ENCODE measurements at places on chromosomes 16 and 17.

DNA sequence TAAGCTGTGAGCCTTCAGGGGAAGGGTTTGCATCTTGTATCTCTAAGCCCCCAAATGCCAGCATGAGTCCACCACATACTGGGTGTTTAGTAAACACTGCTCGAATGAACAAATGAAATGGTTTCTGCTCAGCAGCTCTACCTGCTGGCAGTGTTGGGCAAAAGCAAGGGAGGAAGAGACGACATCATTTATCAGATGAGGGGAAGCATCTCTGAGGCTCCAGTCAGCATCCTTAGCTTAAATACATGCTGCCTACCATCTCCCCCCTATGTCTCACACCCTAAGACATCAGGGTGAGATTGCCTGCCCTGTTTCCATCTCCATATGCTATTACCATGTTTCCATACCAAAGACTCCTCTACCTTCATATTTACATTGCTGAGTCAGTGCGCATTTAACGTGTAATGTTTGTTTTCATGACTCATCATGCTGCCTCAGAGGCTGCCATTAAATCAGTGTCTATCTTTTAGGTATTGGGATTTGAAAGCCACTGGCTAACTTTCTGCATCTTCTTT is 379.8 kb downstream of the UTP18 start:
- peaks cover 4% of the 10 kb centered on the region for H3K4me1 ChIP-seq
- H3K36me3 ChIP-seq: no peaks in the 10 kb centered on the region
- no peak overlapping the region for H3K27ac ChIP-seq
- H3K27me3 ChIP-seq: no peaks in the 10 kb centered on the region

DNA sequence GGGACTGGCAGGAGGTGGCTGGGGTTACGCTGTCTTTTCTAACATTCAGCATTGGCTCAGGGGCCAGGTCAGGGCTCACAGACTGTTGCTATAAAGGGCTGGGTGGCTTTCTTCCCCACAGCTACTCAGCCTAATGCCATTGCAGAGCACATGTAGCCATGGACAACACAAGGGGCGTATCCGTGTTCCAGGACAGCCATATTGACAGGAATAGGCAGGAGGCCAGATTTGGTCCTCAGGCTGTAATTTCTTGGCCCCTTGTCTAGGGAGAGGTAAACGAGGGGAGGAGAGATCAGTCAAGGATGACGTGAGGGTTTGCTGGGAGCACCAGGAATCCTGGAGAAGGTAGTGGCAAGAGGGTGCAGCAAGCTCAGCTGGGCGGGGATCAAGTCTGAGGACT is 21.2 kb upstream of the MYO15B start:
- no peaks in the 10 kb centered on the region for H3K4me1 ChIP-seq
- no peak overlapping the region for H3K27ac ChIP-seq
- DNase-seq: no peak
- H3K27me3 ChIP-seq: no peaks in the 10 kb centered on the region

DNA sequence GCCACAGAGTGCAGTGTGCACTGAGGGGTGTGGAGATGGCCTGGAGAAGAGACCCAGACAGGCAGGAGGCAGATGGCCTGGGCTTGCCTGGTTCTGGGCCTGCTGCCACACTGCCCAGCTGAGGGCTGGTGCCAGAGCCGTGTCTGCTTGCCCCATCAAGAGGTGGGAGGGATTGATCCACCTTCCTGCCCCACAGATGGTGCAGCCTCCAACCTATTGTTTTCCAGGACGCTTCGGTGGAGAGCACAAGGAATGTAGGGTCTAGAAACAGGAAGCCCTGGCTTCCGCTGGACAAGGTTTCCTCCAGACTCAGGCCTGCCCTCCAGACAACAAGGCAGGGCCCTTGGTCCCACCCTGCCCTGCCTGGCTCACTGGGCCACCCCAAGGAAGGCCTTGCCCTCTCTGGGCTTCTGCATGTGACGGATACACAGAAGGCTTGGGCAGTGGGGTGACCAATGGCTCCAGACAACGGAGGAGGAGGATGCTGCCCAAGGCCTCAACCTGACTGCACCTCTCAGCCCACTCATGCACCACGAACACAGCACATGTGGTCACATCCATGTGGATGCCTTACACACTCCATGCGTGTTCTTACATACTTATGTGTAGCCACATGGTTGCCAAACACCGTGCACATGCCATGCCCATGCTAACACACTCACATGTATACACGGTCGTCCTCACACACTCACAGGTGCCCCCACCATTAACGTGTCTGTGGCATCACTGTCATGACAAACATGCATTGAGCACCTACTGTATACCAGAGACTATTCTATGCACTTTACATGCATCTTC is 6.5 kb upstream of the CDH5 start:
- peak overlapping the region; percentile 54 for H3K27ac ChIP-seq
- H3K36me3 ChIP-seq: no peaks in the 10 kb centered on the region
- DNase-seq: no peak
- H3K27me3 ChIP-seq: no peaks in the 10 kb centered on the region

- H3K36me3 ChIP-seq: peaks cover 90% of the 10 kb centered on the region
- no peak overlapping the region for H3K4me3 ChIP-seq
- H3K27me3 ChIP-seq: no peaks in the 10 kb centered on the region
Observed at GRCh38 chr16:11681976-11682654, 13.9 kb downstream of the SNN start.

GRCh38 chr17:28728364-28729200 is at the start of gene NEK8:
NEK8 (plus strand) TSS chr17:28728788; CDS start chr17:28728814, 26 bp downstream.
- H3K27ac ChIP-seq: peak within 1 kb of the TSS; percentile 92
- peak within 1 kb of the TSS; percentile 47 for H3K4me3 ChIP-seq
- peaks cover 16% of the 10 kb centered on the region for H3K4me1 ChIP-seq
- DNase-seq: peak; percentile 93

GRCh38 chr16:986925-987582 is 5.5 kb downstream of the SOX8 start:
- H3K4me1 ChIP-seq: no peaks in the 10 kb centered on the region
- H3K27me3 ChIP-seq: peaks cover 78% of the 10 kb centered on the region
- no peaks in the 10 kb centered on the region for H3K36me3 ChIP-seq
- no peak for DNase-seq
- H3K27ac ChIP-seq: no peak overlapping the region

- H3K4me3 ChIP-seq: no peak overlapping the region
- H3K36me3 ChIP-seq: peaks cover 67% of the 10 kb centered on the region
- H3K27me3 ChIP-seq: no peaks in the 10 kb centered on the region
- peaks cover 16% of the 10 kb centered on the region for H3K4me1 ChIP-seq
Observed at GRCh38 chr17:42333053-42333452, 44.8 kb downstream of the STAT5A start.

DNA sequence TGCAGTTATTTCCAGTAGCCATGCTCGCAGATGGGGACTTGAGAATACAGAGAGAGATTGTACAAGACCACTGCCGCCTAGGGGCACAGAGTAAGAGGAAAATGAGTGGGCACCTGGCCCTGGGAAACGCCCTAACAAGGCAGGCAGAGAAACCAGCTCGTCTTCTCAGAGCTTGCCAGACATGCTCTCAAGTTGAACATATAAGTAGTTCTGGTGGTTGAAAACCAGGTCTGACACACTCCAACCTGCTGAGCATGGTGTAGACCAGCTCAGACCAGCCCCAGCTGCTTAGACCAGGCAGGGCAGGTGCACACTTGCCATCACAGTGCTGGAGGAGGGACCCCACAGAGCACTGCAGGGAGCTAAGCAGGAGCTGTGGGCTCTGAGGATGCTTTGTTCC is 250.5 kb downstream of the CPPED1 start:
- H3K36me3 ChIP-seq: no peaks in the 10 kb centered on the region
- no peaks in the 10 kb centered on the region for H3K27me3 ChIP-seq
- H3K4me3 ChIP-seq: no peak overlapping the region
- H3K4me1 ChIP-seq: no peaks in the 10 kb centered on the region
- no peak for DNase-seq

- no peak for DNase-seq
- no peak overlapping the region for H3K4me3 ChIP-seq
- no peaks in the 10 kb centered on the region for H3K36me3 ChIP-seq
Observed at GRCh38 chr17:12041312-12041711, 20.6 kb downstream of the MAP2K4 start.

- no peak for DNase-seq
- H3K27me3 ChIP-seq: no peaks in the 10 kb centered on the region
- H3K27ac ChIP-seq: no peak overlapping the region
- no peaks in the 10 kb centered on the region for H3K4me1 ChIP-seq
- peaks cover 28% of the 10 kb centered on the region for H3K36me3 ChIP-seq
- H3K4me3 ChIP-seq: no peak overlapping the region
Observed at GRCh38 chr16:22264786-22265185, 32.4 kb upstream of the POLR3E start.

- no peak overlapping the region for H3K4me3 ChIP-seq
- peaks cover 86% of the 10 kb centered on the region for H3K36me3 ChIP-seq
- H3K27ac ChIP-seq: no peak overlapping the region
- H3K27me3 ChIP-seq: no peaks in the 10 kb centered on the region
Observed at GRCh38 chr16:67236563-67237395, 9.8 kb downstream of the TMEM208 start.

DNA sequence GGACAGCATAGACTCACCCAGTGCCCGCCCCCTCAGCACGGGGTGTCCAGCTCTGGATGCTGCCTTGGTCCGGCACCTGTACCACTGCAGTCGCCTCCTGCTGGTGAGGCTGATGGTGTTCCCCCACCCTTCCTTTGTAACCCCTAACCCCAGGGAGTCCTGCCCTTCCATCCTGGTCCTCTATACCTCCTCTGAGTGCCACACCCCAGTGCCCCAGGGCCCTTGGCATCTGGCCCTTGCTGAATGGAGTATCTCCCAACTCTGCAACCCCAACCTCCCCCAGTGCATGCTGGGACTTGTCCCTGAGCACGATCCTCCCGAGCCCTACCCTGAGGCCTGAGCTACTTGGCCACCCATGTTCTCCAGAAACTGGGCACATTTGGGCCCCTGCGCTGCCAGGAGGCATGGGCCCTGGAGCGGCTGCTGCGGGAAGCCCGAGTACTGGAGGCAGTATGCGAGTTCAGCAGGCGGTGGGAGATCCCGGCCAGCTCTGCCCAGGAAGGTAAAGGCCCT is 15.8 kb downstream of the RIPOR1 start:
- peaks cover 62% of the 10 kb centered on the region for H3K36me3 ChIP-seq
- H3K4me1 ChIP-seq: peaks cover 5% of the 10 kb centered on the region
- no peaks in the 10 kb centered on the region for H3K27me3 ChIP-seq
- no peak overlapping the region for H3K27ac ChIP-seq
- no peak for DNase-seq

GRCh38 chr16:68149596-68149995 is 64.4 kb downstream of the NFATC3 start:
- H3K4me1 ChIP-seq: peaks cover 10% of the 10 kb centered on the region
- no peak overlapping the region for H3K27ac ChIP-seq
- no peaks in the 10 kb centered on the region for H3K27me3 ChIP-seq
- H3K36me3 ChIP-seq: no peaks in the 10 kb centered on the region
- no peak overlapping the region for H3K4me3 ChIP-seq
- no peak for DNase-seq

DNA sequence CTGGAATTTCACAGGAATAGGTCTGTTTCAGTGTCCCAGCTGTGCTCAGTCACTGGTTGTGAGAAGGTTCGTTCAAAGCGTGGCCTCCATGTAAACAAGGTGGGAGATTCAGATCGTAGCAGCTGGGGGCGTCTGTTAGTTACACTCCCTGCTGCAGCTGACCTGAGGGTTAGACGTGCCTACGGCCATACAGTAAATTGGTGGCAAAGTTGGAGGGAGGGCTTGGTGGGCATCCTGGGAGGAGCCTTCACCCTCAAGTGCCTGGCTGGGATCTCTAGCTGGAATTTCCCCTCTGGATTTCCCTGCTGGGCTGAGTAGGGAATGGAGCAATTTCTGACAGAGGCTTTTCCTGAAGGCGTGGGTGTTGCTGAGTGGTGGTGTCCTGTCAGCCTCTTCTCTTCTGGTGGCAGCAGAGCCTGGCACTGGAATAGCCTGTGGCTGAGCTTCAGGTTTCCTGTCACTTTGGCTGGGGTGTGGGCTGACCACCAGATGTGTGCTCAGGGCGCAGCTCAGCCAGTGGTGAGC is 6.4 kb downstream of the FCSK start:
- DNase-seq: no peak
- H3K36me3 ChIP-seq: peaks cover 3% of the 10 kb centered on the region
- H3K27me3 ChIP-seq: no peaks in the 10 kb centered on the region
- no peaks in the 10 kb centered on the region for H3K4me1 ChIP-seq
- H3K27ac ChIP-seq: no peak overlapping the region

GRCh38 chr17:63120406-63120805 is 154.4 kb downstream of the TANC2 start:
- H3K4me1 ChIP-seq: peaks cover 2% of the 10 kb centered on the region
- no peak overlapping the region for H3K4me3 ChIP-seq
- no peak for DNase-seq
- H3K27me3 ChIP-seq: no peaks in the 10 kb centered on the region
- peaks cover 37% of the 10 kb centered on the region for H3K36me3 ChIP-seq

- H3K27me3 ChIP-seq: no peaks in the 10 kb centered on the region
- DNase-seq: no peak
- H3K36me3 ChIP-seq: 0 out of 2 replicates have a peak, but pooled peaks cover 10% of the 10 kb centered on the region
Observed at GRCh38 chr17:80792373-80792781, 199.3 kb upstream of the CHMP6 start.

GRCh38 chr16:78390092-78390491 is 290.6 kb downstream of the WWOX start:
- no peaks in the 10 kb centered on the region for H3K4me1 ChIP-seq
- H3K27ac ChIP-seq: no peak overlapping the region
- no peak overlapping the region for H3K4me3 ChIP-seq
- no peaks in the 10 kb centered on the region for H3K27me3 ChIP-seq
- H3K36me3 ChIP-seq: no peaks in the 10 kb centered on the region

- H3K36me3 ChIP-seq: no peaks in the 10 kb centered on the region
- no peak overlapping the region for H3K4me3 ChIP-seq
- H3K27ac ChIP-seq: peak overlapping the region; percentile 55
- no peak for DNase-seq
- peaks cover 14% of the 10 kb centered on the region for H3K4me1 ChIP-seq
Observed at GRCh38 chr17:78779850-78780249, 2.2 kb downstream of the CYTH1 start.

DNA sequence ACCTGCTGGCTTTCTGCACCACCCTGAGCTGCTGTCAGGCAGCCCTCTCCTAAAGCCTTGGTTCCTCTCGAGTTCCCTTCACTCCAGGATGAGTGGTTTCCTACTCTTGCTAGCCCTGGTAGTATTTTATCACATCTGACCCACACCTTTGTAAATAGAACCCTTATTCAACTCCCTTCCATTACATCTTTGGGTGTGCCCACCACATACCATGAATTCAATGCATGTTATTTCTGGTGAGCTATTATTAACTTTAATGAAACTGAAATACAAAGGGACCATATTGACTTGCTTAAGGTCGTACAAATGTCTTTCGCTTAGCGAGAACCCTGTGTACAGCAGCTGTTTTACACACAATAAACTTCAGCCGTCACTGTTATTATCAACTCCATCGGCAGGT is 521.3 kb downstream of the GRIN2A start:
- H3K4me3 ChIP-seq: no peak overlapping the region
- H3K4me1 ChIP-seq: no peaks in the 10 kb centered on the region
- no peak for DNase-seq
- H3K27me3 ChIP-seq: no peaks in the 10 kb centered on the region

- no peaks in the 10 kb centered on the region for H3K36me3 ChIP-seq
- no peak overlapping the region for H3K27ac ChIP-seq
- no peak for DNase-seq
- H3K4me3 ChIP-seq: no peak overlapping the region
Observed at GRCh38 chr16:88941913-88942909, 34.8 kb downstream of the CBFA2T3 start.
